Peyer's patch (tissue), 4 donors: ENCODE measurements at places on chromosomes 5 and 9. TPM values are rescaled to one million over a fixed set of nuclear protein-coding genes. Genes with fewer than 3 reads are reported as not detected.
A peak's percentile ranks its signal among the peaks of the same experiment; 100 is the strongest.

GRCh38 chr5:62569470-62569869 is 9.1 kb upstream of the LRRC70 start:
- no peak for DNase-seq

The BTNL9 gene
- 9.0 TPM for total RNA-seq

The RNF183 gene
- total RNA-seq, result 0.35 TPM

DNA sequence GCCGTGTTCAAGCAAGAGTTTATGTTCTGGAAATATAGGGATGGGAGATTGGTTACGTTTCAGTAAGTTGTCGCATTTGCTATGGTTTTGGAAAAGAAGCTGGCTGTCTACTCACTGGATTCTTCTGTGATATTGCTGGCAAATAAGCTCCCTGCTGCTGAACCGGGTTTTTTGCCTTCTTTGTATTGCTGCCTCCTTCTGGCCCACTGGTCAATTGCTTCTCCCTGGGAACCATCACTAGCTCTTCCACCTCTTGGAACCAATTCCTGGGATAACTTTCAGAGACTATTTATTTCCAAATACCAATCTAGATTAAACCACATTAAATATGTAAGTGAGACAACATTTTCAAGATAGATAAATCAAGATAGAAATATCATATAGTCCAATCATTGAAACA is 43.0 kb downstream of the NUDT12 start:
- DNase-seq, result no peak

DNA sequence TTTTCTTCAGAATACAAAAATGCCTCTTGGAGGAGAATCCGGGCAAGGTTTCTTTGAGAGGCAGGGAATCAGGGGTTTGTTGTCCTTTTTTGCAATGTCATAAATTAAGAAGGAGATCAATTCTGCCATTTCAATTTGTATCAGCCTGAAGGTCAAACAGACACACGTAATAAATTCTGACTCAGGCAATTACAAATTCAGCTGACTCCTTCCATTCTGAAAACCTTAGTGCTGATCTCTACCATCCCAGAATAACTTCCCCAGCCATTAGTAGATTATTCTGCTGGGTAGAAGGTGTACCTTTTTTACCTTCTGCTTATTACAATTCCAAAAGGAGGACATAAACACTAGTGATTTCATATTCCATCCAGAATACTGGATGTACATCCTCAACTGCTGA is 516.6 kb downstream of the AGTPBP1 start:
- DNase-seq, result no peak

DNA sequence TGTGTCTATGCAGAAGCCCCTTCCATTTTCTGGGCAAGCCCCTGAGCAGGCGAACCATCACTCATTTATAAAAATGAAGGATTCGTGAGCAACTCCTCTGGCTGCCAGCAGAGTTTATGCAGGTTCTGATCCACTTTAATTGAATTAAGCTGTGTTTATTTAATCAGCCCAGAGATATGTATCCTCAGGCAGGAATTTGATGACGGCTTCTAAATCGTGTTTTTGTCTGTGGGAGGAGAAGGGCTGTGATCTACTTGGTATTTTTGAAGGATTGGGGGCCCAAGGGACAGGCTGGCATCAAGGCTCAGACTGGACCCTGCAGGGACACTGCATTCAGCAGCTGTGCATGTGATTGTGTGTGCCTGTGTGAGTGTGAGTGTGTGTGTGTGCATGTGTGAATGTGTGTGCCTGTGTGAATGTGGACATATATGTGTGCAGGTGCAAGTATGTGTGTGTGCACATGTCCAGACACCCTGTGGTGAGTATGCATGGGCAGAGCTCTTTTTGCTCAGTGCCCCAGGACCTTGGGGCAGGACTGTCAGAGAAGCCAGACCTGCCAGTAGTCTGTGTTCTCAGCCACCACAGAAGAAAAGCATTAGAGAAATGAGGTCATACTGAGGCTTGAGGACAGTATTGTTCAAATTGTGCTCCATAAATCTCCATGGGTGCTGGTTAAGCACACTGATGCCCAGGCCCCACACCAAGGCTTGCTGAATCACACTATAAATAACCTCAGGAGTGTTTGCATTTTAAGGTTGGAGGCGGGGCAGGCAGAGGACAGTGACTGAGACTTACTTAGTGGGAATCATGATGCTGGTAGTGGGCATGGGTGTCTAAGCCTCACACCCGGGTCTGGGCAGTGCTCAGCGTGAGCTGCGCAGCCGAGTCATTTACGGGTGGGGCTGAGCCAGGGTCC is 164.0 kb downstream of the CARTPT start:
- no peak for DNase-seq

- peak; percentile 22 for DNase-seq
Measured at GRCh38 chr9:128494108-128494745, 10.3 kb upstream of the GLE1 start.

- no peak for DNase-seq
Measured at GRCh38 chr5:73446631-73447529, 1.7 kb downstream of the FOXD1 start.

The CCL19 gene
- total RNA-seq, result not detected

DNA sequence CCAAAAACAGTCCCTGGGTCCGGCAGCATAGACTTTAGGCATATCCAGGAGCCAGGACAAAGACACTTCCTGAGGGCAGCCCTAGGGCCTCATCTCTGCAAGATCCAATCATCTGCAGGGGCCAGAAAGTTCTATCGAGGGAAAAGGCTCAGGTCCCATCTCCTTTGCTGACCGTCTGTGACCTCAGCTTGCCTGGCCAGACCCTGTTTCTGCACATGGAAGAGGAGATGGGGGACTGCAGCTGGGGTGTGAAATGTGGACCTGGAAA is 51.0 kb upstream of the FCN1 start:
- no peak for DNase-seq

- DNase-seq, result no peak
Measured at GRCh38 chr5:17120209-17120608, 97.2 kb upstream of the BASP1 start.

DNA sequence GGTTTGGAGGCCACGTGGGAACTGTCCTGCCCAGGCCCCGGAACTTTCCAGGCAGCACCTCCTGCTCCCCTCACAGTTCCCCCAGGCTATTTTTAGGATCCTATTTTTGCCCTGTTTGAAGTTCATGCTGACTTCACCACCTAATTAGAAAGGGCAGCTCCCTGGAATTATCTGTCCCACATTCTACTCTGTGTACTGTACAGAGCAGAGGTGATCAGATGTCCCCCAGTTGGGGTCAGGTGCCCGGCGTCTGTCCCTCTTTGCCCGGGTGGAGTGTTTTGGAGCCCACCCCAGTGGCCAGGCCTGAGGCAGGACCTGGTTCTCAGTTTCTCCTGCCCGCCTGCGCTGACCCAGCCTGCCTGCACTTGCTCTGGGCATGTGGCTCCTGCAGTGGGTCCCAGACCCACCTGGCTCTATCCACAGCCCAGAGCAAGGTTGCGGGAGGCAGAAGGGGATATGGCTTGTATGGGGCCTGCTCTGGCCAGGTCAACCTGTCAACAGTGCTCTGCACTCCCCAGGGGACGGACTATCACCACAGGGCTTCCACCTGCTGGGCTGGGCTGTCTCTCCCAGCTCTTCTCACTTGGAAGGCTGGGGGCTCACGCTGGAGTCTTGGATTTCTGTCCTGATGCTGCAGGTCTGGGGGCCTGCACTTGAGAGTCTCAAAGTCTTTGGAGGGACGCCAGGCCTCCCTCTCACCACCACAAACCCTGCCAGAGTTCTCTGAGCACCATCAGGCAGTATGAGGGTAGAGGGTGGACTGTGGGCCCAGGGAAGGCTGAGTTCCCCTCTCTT is 268.3 kb downstream of the GADD45G start:
- DNase-seq, result peak; percentile 35

- DNase-seq, result no peak
Measured at GRCh38 chr9:92769990-92770359, 5.3 kb upstream of the BICD2 start.

DNA sequence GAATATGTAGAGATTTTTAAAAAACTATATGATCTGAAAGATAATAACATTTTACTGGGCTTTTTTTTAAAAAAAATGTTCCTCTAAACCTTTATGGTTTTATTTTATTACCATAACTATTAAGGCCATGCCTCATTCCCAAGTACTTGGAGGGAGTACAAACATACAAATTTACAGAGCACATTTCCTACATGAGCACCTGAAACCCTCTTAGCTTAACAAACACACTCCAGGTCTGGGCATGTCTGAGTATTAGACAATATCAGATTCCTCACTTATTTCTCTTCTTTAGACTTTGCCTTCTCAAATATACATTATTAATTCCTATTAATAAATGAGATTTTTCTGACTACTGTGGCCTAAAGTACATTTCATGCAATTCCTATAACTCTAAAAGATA is 319.2 kb downstream of the SLCO4C1 start:
- no peak for DNase-seq

DNA sequence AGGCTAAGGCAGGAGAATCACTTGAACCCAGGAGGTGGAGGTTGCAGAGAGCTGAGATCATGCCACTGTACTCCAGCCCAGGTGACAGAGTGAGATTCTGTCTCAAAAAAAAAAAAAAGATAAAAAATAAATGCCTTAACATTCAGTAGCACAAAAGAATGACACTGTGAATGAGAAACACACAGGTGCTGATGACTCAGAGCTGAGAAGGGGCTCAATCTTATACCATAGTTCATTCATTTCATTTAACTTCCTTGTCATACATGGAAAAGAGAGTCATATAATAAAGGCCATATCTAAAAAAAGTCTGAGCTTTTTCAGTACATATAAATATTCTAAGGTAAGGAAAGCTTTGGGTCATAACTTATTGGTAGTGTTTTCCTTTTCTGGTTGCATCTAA is 40.6 kb downstream of the WWC1 start:
- no peak for DNase-seq

The OR13C9 gene
- not detected for total RNA-seq

The ECSCR gene
- total RNA-seq, result 3.2 TPM

The ACTBL2 gene
- not detected for total RNA-seq

The PCDHB6 gene
- not detected for total RNA-seq

DNA sequence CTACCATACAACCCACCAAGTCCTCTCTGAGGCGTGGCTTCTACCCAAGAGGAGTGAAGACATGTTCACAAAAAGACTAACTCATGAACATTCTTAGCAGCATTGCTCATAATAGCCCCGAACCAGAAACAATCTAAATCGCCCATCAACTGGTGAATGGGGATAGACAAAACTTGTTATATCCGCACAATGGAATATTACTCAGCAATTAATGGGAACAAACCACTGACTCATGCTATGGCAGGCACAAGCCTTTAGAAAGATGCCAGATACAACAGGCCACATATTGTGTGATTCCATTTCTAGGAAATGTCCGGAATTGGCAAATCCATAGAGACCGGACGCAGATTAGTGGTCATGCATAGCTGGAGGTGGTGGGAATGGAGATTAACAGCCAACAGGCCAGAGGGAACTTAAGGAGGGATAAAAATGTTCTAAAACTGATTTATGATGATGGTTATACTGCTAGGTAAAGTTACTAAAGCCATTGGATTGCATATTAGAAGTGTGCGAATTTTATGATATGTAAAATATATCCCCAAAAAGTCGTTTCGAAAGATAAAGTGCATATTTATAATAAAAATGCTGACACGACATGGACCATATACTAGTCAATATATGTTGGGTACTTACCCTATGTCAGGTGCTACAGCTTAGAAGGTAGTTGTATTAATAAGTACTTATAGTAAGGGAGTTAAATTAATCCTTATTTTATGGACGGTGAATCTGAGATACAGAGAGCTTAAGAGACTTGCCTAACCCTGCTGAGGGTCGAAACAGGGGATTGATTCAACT is 55.4 kb downstream of the LHX2 start:
- no peak for DNase-seq

- no peak for DNase-seq
Measured at GRCh38 chr5:163574472-163575440, 69.3 kb downstream of the MAT2B start.

GRCh38 chr5:43106290-43106638 is 14.4 kb upstream of the ZNF131 start:
- DNase-seq, result no peak

The GARNL3 gene
- total RNA-seq, result 14.7 TPM

DNA sequence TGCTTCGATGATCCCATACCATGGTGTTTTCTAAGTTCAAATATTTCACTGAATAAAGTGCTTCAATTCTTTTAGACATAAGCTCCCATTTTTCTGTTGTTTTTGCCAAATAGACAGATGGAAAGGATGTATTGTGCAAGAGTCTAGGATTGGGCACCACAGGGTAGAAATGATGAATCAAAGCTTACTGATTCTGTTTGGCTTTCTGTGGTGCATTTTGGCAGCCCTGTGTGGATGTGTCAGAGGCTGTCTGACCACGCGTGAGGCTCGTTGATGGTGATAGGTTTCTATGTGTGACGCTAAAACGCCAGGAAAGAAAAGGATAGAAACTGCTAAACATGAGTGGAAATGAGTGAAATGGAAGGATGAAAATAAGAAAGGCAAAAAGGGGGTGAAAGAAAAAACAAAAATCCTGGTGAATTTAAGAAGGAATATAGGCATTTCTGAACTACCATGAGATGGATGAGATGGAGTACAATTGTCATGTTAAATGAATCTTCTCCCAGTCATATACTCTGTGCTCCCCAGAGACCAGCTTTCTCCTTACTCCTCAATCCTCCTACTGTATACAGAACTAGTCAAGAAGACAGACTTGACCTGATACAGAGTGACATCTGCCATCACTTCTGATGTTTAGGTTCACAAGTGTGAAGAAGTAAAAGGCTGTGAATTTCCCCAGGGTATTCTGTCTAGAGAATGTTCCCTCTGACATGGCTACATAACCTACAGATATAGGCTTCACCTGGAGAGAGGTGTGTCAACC is 54.4 kb downstream of the ANKH start:
- DNase-seq, result no peak

DNA sequence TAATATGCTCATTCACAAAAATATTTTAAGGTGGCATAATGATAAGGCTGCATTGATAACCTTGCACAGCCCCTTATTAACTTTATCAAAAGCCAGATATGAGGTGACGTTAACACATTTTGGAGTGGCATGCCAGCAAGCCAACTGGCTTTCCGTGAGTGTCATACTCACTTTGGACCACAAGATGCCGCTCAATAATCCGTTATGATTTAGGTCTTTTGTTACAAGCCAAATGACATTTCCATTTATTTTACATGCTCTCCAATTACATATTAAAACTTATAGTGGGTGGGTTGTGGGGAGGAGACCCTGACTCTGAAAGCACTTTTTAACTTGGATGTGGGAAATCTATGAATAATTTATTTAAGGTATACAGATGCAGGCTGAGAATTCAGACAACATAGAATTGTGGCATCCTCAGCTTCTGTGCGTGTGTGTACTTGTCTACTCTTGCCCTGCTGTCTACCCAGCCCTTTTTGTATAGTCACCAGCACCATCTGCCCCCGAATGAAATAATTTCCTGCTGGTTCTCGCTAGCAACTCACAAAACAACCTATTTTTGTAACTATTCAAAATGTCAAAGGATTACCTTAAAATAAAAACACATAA is 305.1 kb downstream of the PSAT1 start:
- no peak for DNase-seq

- DNase-seq, result no peak
Measured at GRCh38 chr5:90477073-90477472, 2.4 kb downstream of the POLR3G start.

GRCh38 chr9:24487946-24488345 is 57.8 kb downstream of the IZUMO3 start:
- no peak for DNase-seq

GRCh38 chr5:115351356-115352195 is 55.1 kb upstream of the CCDC112 start:
- no peak for DNase-seq

The EHMT1 gene
- total RNA-seq, result 182 TPM
